HFF-Myc (cell line): ENCODE measurements at places on chromosomes 5 and 9.

GRCh38 chr9:105313238-105313637 is 68.8 kb downstream of the SLC44A1 start:
- no peak for DNase-seq

DNA sequence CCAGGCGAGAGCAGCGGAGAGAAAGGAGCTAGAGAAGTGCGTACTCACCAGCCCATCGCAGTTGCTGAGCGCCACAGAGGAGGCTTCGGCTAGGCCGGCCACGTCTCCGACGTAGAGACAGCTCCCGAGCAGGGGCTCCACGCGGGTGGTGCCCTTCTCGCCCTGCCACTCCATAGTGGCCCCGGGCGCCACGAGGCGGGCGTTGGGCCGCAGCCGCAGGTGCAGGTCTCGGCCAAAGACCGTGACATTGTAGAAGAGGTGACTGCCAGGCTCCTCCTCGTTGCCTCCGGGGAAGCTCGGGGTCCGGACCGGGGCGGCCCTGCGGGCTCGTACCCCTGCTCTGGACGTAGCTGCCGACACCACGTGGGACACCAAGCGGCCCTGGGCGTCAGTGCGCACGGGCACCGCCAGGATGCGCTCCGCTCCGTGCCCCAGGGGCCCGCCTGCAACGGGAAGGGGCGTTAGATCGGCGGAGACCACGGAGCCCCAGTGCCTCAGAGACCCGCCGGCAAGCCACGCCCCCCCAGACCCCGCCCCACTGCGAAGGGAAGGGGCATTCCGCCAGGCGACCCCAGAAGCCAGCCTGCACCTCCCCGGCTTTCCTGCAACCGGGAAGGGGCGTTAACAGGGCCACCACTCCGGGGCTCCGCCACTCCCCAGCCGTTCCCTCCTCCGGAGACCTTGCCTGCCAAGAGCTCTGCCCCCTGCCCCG is 1.4 kb downstream of the ADAMTS2 start:
- DNase-seq = no peak

- no peak for DNase-seq
Observed at GRCh38 chr9:134830126-134830525, 50.5 kb upstream of the FCN2 start.

- no peak for DNase-seq
Observed at GRCh38 chr5:92885950-92886349, 695.1 kb downstream of the NR2F1-AS1 start.

DNA sequence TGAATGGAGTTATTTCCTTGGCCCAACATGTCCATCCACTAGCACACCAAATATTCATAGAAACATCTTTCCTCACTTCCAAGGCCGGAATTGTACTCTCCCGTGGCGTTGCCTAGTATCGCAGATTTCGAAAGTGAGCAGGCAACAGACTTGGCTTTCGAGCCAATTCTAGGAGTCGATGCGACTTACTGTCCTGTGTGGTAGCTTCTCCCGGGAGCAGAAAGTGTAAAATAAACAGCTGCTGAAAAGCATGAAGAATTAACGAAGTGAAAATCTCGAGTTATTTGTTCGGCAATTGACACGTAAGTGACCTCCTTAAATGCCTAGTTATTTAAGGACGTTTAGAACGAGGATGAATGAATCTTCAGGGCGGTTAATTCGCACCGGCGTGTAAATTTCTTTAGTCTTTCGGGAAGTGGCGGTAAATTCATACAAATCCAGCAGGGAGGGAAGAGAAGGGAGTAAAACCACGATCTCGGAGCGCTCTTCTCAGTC is 449 bp upstream of the PCSK5 start:
- no peak for DNase-seq

DNA sequence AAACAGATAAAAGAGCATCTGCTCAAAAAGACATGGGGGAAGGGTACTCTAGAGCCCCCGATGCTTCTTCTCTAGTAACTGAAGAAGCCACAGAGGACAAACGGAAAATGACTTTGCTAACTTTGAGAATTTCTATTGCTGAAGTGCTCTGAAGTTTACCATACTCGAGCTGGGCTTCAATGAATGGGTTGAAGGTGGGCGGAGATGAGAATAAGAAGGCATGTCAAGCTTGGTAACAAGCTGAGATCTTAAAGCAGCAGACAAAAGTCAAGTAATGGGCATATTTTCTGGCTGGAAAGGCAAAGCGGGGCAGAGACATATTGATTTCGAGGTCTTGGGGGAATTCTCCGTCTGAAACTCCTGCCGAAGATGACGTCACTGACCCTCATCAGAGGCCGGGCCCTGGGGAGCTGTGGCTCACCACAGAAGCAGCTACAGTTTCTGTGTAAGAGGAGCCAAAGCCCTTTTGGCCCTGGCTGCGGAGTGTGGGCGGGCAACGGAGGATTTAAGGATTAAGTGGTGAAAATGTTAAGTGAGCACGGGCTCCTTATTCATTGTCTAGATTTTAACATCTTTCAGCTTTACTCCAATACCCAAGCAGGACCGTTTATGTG is 115.8 kb upstream of the SLIT3 start:
- DNase-seq = peak; percentile 17

DNA sequence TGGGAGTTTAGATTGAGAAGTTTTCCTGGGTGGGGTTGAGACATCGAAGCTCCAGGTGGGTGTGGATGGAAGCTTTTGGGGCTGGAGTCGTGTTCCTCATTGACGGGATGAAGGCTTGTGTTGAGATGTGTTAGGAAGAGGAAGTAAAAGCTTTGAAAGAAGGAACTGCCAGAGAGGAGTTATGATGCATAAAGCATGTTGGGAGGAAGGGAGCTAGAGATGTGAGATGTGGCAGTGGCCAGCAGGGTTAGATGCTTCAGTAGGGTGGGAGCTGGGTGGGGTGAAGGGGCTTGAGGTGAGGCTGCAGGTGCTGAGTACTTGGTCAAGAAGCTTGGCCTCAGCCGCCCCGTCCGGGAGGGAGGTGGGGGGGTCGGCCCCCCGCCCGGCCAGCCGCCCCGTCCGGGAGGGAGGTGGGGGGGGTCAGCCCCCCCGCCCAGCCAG is 56.7 kb downstream of the HSPA4 start:
- DNase-seq = no peak

- no peak for DNase-seq
Observed at GRCh38 chr9:92740969-92741368, 23.7 kb downstream of the BICD2 start.

GRCh38 chr5:170100066-170100943 is 5.4 kb upstream of the FOXI1 start:
- DNase-seq = peak; percentile 45

- DNase-seq = no peak
Observed at GRCh38 chr5:155229135-155229534, 215.6 kb downstream of the KIF4B start.

GRCh38 chr5:59769041-59769360 is 124.5 kb downstream of the PDE4D start:
- no peak for DNase-seq

DNA sequence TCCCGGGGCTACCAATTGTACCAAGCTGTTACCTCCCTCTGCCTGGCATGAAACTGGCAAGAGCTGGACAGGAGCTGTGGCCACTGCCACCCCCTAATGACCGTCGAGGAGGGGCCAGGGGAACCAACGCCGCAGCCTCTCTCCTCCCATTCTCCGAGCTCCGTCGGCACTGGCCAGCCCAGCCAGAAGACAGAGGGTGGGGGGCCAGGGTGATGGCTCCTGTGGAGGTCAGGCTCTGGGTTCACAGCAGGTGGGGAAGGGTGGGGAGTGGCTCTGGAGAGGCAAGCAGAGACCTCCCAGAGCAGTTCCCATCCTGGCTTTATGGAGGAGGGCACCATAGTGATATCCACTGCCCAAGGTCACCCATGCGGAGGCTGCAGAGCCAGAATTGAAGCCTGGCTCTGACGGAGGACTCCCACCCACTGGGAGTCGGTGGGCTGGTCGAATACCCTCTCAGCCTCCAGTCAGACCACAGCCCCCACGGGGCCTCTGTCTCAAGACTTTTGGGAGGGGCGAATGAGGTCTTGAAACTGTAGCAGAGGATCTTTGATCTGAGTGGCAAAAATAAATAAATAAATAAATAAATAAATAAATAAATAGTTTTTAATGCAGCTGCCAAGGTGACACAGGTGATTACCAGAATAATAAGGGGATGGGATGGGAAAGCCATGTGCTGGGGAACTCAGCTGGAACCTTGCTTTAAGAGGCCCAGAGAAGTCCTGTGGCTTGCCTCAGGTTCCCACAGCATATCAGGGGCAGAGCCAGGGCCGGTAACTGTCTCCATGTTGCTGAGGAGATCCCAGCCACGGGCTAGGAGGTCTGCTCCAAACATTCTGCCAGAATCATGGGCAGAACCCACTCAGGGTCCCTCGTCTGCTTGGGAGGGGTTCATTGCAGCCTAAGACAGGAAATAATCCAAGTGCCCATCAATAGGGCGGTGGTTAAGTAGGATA is 42.5 kb upstream of the NEURL1B start:
- DNase-seq = no peak

DNA sequence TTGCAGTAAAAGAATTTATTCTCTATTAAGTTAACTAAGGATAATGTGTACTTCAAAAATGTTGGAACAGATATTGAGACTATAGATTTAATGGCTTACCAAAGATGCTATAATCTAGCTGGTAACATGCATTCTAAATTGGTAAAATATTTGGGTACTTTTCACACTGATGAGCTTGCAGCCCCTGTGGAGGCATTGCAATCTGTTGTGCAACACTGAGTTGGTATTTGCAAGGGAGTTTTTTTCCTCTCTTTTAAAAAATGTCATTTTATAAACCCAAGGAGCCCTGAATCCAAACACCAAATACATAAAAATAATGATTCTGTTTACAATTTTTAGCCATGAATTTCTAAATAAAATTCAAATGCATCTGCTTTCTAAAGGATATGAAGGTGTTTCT is 944.8 kb downstream of the DTWD2 start:
- DNase-seq = no peak

- no peak for DNase-seq
Observed at GRCh38 chr5:127028822-127029457, 1.4 kb downstream of the MARCHF3 start.

GRCh38 chr5:59693492-59694309 is 199.8 kb downstream of the PDE4D start:
- no peak for DNase-seq

DNA sequence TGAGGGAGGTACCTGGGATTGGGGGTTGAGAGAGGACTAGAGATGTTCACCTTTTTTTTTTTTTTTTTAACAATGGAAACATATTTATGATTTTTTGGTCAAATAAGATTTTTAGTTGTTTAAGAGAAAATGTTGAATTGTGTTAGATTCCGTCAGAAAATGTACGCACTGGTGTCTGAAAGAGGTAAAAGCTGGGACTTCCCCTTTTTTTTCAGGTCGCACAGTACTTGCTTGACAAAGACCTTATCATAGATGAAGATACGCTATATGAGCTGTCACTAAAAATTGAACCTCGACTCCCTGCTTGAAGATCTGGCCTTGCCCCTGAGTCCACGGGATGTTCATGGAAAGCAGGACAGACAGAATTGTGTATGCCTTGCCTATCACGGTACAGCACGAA is 7.7 kb upstream of the CKMT2 start:
- no peak for DNase-seq

DNA sequence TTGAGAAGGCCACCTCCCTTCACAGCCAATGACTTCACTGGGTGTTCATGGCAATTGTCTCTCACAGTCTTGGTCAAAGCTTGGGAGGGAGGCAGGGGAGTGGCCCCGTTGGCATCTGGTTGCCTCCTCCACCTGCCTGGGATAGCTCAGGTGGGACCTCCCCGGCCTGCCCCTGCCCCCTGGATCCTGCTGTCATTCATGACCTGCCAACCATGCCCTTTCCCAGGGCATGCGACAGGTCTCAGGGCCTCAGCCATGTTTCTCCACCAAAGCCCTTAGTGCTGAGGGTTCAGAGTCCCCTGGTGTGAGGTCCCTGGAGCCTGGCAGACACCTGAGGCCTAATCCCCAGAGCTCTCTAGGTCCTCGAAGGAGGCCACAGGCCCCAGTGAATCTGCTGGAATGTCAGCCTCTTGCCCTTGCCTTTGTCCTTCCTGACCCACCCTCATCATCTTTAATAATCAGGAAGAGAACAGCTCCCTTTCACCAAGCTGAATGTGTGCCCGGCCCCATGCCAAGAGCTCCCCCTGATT is 5.6 kb downstream of the DAB2IP start:
- DNase-seq = no peak

DNA sequence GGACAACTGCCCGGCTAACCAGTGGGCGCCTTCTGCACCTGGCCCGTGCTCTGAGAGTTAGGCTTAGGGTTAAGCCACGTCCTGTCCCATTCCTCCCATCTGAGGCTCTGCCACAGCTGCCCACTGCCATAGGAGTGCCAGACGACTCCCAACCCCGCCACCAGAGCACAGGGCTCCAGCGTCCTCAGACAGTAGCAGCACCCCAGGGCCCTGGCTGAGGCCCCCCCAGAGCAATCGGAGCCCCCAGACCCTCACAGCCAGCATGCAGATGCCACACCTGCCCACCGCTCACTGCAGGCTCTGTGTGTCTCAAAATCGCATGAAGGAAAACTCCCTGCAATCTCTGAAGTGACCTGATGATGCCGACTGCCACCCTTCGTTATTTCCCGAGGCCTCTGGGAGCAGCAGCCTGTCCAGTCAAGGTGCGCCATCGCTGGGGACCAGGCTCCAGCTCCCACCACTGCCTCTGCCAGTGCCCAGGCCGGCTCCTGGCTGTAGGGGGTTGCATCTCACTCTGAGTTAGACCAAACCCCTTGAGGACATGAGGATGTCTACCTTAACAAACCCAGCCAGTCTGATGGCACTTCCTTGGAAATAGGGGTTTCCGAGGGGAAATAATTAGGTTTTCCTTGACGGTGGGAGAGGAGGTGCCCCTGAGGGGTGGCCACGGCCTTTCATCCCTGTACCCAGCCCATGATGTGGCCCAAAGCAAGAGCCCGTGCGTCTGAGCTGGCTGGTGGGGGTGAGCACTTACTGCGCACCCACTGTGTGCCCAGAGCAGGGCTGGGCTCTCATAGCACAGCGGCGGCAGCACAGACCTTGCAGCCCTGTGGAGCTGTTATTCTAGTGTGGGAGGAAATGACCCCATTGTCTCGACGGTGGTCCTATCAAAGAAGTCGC is 58.0 kb upstream of the RNF130 start:
- DNase-seq = no peak

DNA sequence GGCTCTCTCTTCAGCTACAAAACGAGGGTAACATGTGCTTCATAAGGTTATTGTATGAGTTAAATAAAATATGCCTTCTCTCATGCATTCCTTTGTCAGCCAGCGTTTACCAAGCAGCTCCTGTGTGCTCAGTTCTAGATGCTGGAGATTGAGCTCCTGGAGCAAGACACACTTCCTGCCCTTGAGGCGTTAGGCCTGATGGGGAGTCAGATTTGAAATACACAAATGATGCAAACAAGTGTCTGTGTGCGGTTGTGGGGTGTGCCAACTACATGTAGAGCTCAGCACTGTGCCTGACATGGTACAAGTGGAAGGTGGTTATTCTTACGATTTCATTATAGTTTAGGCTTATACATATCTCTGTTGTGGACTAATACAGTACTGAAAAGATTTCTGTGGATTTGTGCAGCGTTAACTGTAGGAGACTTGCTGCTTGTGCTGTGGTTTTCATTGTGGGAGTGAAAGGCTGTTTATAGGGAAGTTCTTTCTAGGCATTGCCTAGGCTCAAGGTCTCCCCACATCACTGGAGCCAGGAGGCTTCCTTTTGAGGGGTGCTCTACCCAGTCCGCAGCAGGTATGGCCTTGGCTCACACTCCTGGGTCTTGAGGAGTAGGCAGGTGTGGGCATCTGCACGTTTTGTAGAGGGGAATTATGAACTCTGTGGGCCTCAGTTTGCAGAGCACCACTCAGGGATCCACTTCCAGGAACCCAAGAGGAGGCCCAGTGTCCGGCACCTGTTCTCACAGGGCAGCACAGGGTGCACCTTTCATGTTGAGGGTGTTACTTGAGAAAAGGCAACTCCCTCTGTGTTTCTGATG is 39.8 kb upstream of the ANGPTL2 start:
- no peak for DNase-seq
